NCI-H460 (cell line): ENCODE measurements at places on chromosomes 11 and 22. TPM values are rescaled to one million over a fixed set of nuclear protein-coding genes. Genes with fewer than 3 reads are reported as not detected.

DNA sequence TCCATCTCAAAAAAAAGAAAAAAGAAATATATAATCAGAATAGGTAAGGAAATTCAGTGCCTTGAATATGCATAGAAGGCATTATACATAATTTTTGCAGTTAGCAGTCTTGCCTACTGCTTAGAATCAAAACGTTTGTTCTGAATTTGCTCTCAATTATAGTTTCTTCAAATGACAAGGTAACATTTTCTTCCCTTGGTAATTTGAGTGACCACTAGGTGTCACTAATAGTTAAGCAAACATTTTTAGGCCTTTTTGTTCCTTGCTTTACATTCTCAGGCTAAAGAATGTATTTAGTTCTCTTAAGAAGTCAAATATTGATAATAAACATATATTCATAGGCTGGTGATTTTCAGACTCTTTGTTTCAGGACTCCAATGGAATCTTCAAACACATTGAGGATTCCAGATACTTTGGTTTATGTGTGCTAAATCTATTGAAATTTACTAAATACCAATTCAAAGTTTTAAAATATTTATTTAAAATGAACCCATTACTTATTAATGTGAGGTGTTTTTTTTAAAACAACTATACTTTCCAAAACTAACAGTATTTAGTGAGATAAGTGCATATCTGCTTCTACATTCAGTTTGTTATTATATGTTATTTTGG is 55.0 kb upstream of the DEPDC7 start:
- DNase-seq: peak; percentile 34

GRCh38 chr22:44663256-44663999 is 38.6 kb upstream of the PRR5 start:
- DNase-seq: no peak

DNA sequence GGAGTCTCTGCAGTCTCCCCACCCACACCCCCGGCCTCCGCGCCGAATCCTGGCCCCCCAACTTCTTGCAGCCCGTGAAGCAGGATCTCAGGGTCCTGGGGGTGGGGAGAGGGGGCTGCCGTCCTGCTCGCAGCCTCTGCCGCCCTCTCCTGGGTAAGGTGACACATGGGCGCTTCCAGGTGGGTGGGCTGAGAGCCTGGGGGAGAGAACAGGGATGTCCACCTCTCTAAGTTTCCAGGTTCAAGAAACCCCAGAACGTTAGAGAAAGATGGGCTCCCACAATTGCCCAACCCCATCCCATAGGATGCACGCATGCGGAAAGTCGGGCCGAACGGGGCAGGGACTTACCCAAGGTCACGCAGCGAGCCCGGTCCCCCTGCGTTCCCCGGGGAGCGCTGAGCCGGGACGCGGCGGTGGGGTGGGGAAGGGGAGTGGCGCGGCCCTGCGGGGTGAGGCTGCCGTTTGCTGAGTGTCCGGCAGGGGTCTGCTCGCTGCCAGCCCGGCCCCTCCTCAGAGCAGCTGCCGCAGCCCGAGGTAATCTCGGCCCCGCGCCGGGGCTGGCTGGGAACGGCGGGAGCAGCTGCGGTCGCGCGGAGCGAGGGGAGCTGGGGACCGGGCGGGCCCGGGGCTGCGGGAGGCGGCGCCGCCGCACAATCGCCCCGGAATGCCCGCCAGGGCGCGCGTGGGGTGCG is 705 bp upstream of the CAPN1 start:
- DNase-seq: peak; percentile 29

The TMPRSS13 gene
- not detected in 2 replicates for total RNA-seq

DNA sequence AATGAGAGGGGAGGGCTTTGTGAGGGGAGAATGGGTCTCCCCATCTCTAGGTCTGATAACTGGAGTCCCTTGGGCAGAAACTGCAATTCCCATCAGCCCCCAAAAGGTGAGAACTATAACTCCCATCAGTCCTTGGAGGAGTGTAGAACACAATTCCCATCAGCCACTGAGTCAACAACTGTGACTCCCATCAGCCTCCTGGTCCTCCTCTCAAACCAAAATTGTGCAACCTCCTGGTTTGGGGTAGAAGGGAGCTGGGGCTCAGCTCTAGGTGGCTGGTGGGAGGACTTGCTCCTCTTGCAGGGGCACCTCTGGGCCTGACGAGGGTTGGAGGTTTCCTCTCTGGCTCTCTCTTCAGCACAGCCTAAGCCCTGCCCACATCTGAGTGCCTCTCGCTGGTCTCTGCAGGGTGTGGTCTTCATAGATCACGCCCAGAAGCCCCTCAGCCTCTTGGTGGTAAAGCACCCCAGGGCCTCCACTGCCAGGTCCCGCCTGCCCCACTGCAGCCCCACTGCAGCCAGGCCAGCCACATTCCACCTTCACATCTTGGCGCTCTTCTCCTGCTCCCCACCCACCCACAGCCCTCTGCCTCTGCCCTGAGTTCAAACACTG is 18.5 kb downstream of the SLC22A12 start:
- no peak for DNase-seq

DNA sequence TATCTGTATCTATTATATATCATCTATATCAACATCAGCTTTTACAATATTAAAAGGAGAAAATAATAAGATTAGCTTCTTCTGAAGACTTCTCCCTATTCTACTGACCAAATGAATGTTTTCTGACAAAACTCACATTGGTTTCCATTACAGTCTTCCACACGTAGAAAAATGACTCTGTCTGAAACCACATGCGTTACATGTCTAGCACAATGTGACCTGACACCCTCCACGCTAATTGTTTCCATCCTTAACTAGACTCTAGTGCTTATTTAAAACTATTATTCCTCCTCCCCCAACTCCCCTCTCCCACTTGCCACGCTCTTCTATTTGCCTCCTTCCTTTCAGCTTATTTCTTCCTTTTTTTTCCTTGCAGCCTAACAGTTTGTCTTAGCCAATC is 172.1 kb downstream of the ADAMTS15 start:
- DNase-seq: no peak

The SVIP gene
- 10.7 and 14.0 TPM in 2 replicates for total RNA-seq

DNA sequence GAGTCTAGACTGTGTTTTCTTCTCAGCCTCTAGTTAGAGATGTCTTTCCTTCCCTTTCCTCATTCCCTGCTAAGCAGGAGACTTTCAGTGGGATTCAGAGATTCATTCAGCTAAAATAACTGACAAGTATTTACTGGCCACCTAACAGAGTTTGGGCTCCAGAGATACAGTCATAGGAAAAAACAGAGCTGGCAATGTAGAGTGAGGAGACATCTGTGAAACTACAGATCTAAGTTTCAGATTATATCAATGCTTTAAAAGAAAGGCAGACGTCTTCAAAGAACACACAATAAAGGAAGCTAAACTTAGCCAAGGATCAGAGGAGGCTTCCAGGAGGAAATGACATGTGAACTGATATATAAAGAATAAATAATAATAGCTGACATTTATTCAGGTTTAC is 355.6 kb upstream of the DDI1 start:
- no peak for DNase-seq

DNA sequence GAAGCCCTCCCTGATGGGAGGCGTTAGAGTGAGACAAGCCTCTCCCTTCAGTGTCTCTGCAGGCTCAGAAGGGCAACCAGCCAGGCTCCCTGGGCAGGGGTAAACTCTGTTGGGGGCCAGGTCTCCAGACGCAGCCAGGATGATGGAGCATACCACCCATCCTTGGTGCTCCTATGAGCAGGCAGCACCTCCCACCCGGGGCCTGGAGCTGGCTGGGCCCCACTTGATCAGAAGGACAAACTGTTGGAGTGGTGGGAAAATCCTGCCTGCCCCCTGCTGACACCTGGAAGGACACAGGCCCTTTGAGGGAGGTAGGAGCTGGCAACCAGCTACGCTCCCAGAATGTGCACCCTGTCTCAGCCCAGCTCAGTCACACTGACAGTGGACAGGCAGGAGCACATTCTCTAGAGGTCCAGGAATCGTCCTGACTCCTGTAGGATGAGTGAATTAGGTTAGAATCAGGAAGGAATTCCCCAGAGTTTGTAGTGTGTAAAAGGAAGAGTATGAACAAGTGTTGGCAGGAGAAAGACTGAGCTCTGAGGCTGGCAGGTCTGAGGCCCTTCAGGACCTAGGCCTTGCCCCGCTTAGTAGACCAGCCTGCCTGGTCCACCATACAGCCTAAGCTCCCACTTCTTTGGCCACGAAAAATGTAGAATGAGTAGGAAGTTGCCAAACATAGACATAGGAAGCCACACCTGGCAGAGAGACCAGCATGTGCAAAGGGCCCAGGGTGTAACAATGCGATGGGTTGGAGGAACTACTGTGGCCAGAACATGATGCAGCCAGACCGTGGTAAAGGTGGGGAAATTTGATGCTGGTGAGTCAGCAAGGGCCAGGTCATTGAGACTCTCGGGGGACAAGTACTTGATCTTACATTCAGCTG is 19.1 kb downstream of the ARHGEF17 start:
- no peak for DNase-seq

DNA sequence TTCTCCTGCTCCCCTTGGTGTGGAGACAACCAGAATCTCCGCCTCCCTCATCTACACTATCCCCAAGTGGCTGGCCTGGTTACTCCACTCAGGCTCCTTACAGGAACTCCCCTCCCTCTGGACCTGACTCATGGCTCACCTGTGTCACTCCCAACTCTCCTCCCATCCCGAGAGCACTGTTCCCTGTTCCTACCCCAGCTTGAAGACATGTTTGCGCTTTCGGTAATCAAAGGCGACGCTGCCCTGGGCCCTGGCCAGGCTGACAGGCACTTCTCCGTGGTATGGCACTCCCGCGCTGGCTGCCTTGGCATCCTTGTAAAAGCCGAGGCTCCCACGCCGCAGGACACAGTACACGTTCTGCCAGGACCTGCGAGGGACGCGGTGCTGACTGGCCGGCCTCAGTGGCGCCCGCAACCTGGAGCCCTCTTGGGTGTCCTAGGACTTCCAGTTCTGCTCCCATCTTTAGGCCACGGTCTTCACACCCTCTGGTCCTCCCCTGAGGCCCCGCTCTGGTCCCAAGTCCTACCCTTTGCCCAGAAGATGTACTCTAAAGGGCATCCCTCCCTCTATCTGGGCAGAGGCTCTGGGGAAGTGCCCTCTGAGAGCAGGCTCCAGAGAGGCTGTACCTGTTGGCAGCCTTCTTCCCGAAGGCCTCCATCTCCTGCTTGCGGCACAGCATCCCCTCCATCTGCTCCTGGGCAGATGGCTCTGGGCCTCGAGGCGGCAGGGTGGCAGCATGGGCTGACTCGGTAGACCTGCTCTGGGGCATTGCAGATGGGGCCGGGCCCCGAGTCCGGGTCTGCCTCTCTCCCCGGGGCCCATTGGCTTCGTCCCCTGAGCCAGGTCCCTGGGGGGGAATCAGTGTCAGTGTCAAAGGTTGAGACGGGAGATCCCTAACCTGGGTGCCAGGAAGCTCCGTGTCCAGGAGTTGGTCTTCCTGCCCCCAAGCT is 9.4 kb upstream of the RBM4B start:
- no peak for DNase-seq

DNA sequence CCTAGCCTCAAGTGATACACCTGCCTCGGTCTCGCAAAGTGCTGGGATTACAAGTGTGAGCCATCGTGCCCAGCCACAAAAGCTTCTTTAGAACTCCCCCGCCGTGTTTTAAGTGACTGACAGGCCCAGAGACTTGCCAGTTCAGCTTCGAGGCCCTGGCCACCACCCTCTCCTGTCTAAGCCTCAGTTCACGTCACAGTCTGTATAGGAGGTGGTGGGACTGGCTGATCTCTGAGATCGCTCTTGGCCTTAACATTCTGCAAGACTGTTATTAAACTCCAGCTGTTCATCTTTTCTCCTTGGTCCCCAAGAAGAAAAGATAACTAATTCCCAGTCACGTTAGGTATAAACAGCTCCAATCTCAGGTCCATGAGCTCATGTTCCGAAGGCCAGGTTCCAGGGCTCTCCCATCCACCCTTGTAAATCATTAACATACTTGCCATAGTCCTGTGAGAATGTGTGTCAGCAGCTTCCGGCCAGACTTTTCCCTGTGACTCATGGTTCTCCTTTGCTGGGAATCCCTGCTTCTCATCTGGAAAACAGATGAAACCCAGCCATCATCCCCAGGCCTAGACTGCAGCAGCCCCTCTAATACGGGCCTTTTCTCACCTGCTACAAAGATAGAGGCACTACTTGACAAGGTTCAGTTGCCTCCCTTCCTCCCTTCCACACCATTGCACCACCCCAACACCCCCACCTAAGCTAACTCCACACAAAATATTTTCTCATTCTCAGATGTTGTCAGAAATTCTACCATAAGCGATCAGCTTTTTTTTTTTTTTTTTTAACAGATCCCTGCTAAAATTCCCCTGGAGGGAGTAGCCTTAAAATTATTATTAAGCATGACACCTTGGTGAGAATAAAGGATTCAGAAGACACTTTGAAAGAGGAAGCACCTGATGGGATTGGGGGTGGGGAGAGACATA is 5.6 kb upstream of the KIAA0930 start:
- peak; percentile 94 for DNase-seq

DNA sequence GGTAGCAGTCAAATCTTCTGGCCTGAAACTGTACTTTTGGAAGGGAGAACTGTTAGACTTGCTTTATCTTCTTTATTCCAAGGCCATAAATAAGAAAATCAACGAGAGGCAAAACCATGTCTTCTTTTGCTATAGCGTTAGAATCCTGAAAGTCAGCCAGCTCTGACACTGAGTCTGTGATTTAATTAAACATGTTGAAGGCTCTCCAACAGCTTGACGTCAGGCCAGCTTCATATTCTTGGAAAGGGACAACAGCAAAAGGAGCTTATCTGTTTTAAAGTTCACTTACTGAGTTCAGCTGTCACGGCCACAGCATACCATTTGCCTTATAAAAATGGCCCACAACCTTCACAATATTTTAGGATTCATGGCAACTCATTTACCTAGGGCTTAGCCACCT is 131.0 kb upstream of the LDLRAD3 start:
- DNase-seq: no peak

- DNase-seq: no peak
These were observed 31.9 kb downstream of the MRGPRD start for GRCh38 chr11:68948935-68949334.

DNA sequence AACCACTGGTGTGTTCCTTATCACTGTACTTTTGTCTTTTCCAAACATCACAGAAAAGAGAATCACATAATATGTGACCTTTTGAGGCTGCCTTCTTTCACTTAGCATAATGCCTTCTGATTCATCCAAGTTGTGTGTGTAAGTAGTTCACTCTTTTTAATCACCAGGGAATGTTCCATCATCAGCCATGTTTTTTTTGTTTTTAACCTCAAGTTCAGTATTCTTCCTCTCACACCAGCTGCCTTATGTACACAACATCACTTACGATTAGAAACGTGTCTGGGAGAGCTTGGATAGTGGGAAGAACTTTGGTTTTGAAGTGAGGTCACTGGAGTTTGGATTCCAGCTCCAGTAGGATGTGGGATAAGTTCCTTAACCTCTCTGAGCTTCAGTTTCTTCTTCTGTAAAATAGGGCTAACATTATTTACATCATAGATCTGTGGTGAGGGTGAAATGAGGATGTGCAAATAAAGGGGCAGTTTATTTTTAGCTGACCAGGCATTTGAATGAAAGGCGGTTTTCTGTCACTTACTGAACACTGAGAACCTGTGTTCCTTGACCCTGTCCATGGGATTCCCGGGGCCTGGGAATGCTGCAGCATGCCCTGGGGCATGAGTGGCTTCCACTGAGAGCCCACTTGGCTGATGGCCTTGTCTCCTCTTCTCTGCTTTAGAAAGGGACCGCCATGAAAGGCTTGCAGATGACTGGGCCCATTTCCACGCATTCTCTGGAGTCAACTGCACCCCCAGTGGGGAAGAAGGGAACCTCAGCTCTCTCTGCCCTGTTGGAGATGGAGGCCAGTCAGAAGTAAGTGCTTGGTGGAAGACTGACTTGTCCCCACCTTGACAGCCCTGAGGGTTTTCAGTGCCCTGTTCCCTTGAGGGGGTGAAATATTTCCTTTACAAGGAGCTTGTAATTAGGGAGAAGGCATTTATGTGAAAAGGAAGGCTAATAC is 92.6 kb downstream of the DEPDC5 start:
- DNase-seq: no peak
